ENCODE measurements at places on chromosomes 1 and 21. TPM values are rescaled to one million over a fixed set of nuclear protein-coding genes. Genes with fewer than 3 reads are reported as not detected.

The OR2L2 gene
- total RNA-seq = not detected

The SLAMF9 gene
- total RNA-seq = not detected

The SMG5 gene
- 58.9 TPM for total RNA-seq

The NTRK1 gene
- not detected for total RNA-seq

The SFN gene
- 0.13 TPM for total RNA-seq

The ODR4 gene
- 10.5 TPM for total RNA-seq

The SETD4 gene
- 9.1 TPM for total RNA-seq

The SPRR2G gene
- total RNA-seq = not detected

The TTC34 gene
- total RNA-seq = under 0.01 TPM

The GPR3 gene
- total RNA-seq = 0.51 TPM

The NCAM2 gene
- total RNA-seq = 0.38 TPM

The E2F2 gene
- 1.9 TPM for total RNA-seq

The TBCE gene
- 10.9 TPM for total RNA-seq

The C1orf87 gene
- total RNA-seq = not detected

The KIF2C gene
- 9.7 TPM for total RNA-seq

The GPR37L1 gene
- total RNA-seq = not detected

The SPATA6 gene
- total RNA-seq = 2.4 TPM

The ZMYND12 gene
- 0.89 TPM for total RNA-seq

The SUMO3 gene
- total RNA-seq = 86.4 TPM

The HJV gene
- total RNA-seq = not detected

The CGN gene
- 0.13 TPM for total RNA-seq

The MSH4 gene
- total RNA-seq = 0.13 TPM

The OLIG1 gene
- not detected for total RNA-seq

The TRIM17 gene
- not detected for total RNA-seq

The WNT9A gene
- total RNA-seq = 0.76 TPM

The TTLL10 gene
- total RNA-seq = not detected

The TMEM54 gene
- total RNA-seq = 20.1 TPM

The SH2D5 gene
- 0.26 TPM for total RNA-seq

The C1orf115 gene
- 62.8 TPM for total RNA-seq

The MRAP gene
- total RNA-seq = not detected

The DNTTIP2 gene
- 14.7 TPM for total RNA-seq

The MMP23B gene
- 0.25 TPM for total RNA-seq

The UBXN10 gene
- not detected for total RNA-seq

The CLCN6 gene
- 5.9 TPM for total RNA-seq

The TMOD4 gene
- not detected for total RNA-seq

The RBP7 gene
- 0.77 TPM for total RNA-seq

The NPHP4 gene
- 2.9 TPM for total RNA-seq

The CYP4A11 gene
- not detected for total RNA-seq

The MAP7D1 gene
- total RNA-seq = 41.0 TPM

The HOOK1 gene
- under 0.01 TPM for total RNA-seq

The CHAF1B gene
- total RNA-seq = 1.6 TPM

The CELA3B gene
- not detected for total RNA-seq

The ELF3 gene
- under 0.01 TPM for total RNA-seq
